Colonic mucosa (tissue), 4 donors: ENCODE measurements at places on chromosomes 5 and 9.
A peak's percentile ranks its signal among the peaks of the same experiment; 100 is the strongest.

DNA sequence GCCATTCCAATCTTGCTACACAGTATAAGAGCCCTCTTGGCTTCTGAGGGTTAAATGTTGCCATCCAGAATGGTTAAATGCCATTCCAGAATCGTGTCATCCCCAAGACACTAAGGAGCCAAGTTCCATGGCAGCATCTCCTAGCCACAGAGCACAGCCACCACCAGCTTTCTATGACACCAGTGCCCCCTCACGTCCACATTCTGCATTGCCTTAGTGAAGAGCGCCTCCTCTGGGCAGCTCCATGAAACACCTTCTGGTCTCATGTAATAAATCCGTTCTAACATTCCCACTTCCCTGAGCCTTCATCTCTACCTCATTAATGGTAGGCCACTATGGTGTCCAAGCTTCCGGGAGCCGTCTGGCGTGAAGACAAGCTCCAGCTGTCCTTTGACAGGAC, 12.4 kb downstream of the CBY3 start:
- DNase-seq = peak; percentile 29

DNA sequence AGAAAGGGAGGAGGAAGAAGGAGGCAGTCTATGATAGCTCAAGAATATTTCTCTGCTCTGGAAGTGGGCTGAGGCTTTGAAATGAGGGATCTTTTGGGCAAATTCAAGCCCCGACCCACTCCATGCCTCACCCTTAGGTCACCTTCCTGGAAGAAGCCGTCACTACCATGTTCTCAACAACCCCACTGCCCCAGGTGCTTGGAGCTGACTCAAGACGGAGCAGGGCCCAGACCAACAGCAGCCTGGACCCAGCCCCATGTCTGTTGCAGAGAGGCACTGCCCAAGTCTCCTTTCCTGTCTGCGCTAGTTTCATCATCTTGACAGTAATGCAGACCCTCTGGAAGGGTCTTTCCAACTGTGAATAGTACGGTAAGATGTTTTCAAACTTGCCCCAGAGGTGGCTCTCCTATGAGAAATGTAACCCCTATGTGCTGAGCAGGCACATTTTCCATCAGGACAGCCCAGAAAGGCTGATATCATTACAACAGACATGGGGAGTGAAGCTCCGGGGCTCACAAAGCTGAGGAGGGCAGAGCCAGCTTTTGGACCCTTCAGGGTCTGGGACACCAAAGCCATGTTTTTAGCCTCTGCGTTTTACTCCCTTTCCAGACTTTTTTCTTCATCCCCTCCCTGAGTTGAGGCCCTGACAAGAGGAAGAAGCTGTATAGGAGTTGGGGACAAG, 128.2 kb upstream of the LARP1 start:
- no peak for DNase-seq

- no peak for DNase-seq
Observed at GRCh38 chr5:169013208-169013728, 287.7 kb downstream of the SLIT3 start.

GRCh38 chr5:16756692-16757091, 139.9 kb upstream of the RETREG1 start:
- no peak for DNase-seq

DNA sequence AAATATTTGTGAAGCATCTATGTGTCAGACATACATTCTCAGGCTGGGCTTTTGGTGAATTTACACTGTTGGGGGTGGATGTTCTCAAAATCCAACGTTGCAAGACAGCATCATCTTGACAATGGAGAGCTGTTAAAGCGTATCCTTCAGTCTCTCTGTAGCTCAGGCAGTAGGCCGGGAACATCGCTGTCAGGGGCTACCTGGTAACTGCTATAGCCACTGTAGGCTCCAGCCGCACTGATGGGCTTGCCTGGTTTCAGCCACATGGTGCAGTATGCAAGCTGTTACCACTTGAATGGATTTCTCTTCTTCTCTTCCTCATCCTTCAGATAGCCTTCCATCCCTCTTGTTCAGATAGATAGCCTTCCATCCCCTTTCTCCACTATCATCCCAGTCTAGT, 51.7 kb downstream of the DRD1 start:
- DNase-seq = no peak

DNA sequence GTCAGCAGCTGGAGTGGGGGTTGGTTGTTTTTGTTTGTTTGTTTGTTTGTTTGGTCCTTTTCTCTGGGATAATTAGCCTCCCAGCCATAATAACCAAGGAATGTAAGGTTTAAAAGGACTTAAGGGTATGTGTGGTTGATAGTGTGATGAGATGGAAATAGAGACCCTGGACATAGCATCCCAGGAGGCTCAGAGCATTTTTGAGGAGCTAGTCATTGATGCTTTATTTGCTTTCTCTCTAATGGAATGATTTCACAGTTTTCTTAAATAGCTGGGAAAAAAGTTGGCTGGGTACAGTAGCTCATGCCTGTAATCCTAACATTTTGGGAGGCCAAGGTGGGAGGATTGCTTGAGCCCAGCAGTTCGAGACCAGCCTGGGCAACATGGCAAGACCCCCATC, 45.1 kb downstream of the TTC1 start:
- no peak for DNase-seq

DNA sequence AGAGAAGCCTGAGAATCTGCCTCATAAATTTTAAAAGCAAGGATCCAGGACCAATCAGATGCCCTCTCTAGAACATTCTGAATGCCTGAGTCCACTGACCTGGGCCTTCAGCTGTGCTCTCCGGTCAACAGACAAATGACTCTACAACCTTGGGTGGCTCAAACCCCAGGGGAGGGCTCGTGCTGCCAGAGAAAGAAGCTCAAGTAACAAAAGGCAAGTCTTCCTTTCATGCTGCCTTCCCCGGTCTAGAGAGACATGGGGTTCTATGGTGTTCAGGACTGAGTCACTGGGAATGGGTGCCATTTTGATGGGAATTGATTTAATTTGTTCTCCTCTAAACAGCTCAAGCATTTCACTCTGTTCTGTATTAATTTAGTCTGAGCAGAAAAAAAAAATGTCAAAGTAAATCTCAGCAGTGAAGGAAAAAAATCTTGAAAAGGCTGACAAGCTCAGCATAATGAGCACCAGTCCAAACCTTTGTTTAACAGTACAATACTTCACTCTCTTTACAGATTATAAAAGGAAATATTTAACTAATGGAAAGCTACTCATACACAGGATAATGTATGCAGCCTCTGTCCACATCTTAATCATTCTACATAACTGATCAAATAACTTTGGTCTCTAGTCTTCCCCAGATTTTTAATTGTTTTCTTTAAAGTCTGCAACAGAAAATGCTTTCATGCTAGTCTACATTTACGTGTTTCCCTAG, 191.0 kb downstream of the GLIS3 start:
- DNase-seq = no peak

GRCh38 chr5:111299831-111300432, 75.7 kb downstream of the CAMK4 start:
- DNase-seq = no peak

DNA sequence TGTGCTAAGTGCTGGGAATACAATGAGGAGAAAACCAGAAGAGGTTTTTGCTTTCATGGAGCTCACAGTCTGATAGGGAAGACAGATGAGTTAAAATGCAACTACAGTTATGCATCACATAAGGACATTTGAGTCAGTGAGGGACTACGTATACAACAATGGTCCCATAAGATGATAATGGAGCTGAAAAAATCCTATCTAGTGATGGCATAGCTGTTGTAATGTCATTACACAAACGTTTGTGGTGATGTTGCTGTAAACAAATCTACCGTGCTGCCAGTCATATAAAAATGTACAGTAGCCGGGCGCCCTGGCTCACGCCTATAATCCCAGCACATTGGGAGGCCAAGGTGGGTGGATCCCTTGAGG, 110.1 kb upstream of the RAD23B start:
- DNase-seq = no peak
